H7 (cell line): ENCODE measurements at places on chromosomes 4 and X.
A peak's percentile ranks its signal among the peaks of the same experiment; 100 is the strongest.

GRCh38 chr4:33592701-33593100 is 2651.6 kb downstream of the ARAP2 start:
- DNase-seq = no peak

- DNase-seq = peak; percentile 57
Measured at GRCh38 chr4:152536545-152537182, 772 bp upstream of the FBXW7 start.

DNA sequence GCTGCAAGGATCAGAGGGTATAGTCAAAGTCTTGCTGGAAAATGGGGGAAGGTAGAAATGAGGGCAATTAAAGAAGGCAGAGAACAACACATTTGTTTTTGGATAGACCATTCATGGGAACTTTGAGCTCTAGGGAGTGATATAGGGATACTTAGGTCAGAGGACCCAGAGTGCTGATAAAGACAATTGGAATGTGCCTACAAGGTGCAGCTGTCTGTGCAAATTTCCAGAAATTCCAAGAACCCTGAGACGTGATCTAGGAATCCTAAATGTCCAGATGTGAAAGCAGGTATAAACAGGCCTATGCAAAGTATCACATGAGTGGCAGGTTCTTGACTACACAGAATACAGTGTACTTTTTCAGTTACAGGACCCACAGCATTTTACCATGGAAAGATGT is 24.2 kb downstream of the FNIP2 start:
- DNase-seq = no peak

DNA sequence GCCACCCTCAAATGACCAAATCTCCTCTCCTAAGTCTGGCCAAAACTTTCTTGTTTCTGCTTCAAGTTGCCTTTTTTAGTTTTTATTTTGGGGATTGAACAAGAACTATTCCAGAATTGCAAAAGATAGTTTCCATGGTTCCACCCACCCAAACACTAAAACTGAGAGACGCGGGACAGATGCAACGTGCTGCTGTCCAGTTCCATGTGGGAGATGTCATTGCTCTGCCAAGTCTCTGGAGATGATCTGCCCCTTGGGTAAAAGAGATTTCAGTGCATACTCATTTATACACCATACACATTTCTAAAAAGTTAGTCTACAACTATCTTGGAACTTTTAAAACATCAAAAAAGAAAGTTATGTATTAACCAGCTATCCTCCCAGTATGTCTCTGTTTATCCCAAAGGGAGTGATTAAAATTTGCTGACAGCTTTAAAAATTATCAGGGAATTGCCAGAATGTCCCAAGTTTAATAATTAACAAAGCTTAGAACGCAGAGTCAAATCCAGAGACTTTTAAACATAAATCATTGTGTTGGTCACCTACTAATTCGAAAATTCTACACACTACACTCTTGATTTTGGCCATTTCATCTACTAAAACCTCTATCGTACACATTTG is 3.2 kb downstream of the MAOB start:
- DNase-seq = no peak

- DNase-seq = no peak
Measured at GRCh38 chr4:133189147-133189517, 40.0 kb downstream of the PCDH10 start.
